Activated T-cell treated with anti-CD3 and anti-CD28 coated beads for 4 hours (primary cell): ENCODE measurements at places on chromosomes 2 and 18.

GRCh38 chr2:120817956-120818325, 82.3 kb downstream of the GLI2 start:
- DNase-seq: no peak

DNA sequence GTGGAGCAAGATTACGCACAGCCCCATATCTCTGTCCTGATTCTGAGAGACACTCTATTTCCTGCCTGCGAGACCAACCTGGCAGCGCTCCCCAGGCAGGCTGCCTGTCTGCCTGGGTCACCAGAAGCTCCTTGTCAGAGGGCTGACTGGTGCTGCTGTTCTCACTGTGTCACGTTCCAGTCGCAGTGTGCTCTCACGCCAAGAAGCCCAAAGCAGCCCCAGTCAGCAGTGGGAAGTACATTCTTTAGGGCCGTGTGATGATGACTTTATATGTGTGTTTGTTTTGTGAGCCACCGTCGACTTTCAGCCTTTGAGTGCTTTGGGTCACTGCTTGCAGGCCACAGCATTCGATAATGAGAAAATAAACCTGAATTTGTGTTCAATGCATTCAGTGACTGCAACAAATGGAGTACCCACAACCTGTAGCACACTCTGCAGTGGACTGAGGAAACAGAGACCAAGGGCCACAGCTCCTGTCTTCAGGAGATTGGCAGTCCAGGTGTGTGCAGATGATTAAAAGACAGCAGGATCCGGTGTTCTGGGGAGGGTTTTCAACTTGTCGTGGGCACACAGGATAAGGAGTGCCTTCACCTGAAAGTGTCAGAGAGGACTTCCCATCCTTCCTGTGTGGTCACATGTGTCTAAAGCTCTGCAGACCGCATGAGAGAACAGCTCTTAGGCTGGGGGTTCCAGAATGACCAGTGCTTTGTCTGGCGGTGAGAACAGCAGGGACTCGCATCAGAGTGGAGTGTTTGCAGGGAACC, 4.8 kb downstream of the TNFRSF11A start:
- DNase-seq: no peak

- no peak for DNase-seq
Measured at GRCh38 chr2:169116993-169117392, 47.6 kb downstream of the DHRS9 start.

DNA sequence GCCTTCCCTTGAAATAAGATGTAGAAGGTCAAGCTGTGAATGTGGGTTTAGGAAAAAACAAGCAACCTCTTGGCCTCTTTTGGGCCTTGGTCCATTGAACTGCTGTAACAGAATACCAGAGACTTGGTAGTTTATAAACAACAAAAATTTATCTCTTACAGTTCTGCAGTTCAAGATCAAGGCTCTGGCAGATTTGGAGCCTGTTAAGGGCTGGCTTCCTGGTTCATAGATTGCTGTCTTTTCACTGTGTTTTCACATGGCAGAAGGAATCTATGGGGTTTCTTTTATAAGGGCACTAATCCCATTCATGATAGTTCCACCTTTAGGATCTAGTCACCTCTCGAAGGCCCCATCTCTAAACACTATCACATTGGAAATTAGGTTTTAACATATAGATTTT, 20.2 kb upstream of the STK17B start:
- no peak for DNase-seq

DNA sequence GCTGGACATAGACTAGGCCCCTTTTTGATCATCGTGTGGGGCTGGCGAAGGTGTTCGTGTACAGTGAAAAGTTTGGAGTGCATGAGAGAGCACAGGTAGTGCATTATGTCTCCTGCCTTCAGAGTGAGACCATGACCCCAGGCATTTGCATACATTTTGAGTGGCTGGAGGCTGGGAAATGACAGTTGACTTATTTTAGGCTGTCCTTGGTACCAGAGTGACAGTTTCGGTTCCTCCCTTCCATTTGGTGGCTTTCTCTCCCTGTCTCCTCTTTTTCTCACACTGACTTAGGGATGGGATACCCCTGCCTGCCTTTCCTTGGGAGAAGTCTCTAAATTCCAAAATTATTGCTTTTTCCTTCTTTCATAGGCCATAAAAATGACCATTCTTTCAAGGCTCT, 20.1 kb downstream of the SERPINB12 start:
- no peak for DNase-seq

DNA sequence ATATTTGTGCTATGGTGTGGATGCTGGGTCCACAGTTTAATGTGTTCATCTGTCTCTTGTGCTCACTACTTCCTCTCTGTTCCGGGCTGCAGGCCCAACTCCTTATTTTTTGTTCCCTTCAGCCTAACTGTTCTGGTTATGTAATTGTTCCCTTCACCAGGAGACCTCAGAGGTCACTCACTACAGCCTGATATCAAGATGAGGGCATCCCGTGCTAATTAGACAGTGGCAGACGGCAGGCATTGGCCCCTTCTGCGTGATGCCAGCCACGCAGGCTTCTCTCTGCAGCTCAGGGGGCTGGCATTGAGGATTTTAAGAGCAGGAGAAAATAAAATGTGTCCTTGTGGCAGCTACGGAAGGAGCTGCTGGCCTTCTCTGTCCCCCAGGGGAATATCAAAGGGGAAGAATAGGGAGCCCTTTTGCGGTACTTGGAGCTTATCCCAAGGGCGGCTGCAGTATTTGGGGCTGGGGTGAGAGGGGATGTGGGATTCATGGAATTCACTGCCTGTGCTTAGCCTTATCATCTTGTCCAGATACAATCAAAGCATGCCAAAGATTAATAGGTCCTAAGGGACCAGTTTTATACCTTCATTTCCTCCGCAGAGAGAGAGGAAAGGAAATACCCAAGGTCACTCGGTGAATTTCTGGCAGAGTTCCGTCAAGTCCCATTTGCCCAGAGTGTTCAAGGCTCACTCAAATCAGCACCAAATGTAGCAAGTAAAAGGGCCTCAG, 53.3 kb upstream of the TRIB2 start:
- DNase-seq: no peak

DNA sequence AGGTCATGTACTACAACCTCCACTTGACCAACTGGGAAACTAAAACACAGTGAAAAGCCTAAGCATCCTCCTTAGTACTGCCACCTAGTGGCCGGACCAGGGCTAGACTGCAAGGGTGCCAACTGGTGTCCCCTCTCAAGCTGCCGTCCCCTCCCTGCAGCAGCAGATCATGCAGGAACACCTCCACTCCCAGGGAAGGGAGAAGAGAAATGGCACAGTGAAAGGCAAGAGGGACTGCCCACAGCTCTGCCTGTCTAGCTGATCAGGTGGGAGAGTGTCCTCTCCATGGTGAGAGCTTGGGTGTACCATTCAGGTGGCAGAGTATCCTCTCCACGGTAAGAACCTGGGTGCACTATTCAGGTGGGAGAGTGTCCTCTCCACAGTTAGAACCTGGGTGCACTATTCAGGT, 78.1 kb downstream of the AAK1 start:
- peak; percentile 66 for DNase-seq

DNA sequence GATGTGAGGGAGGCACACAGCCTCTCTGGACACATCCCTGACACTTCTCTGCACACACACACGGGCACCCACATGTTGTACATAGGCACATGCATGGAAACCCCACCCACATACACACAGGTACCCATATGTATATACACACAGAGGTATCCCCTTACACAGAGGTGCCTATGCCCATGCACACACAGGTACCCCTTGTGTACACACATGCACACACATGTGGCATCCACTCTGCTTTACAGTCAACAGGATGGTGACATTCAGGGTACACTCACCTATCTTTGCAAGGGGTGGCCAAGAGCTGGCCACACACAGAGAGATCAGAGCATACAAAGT, 59.5 kb downstream of the FAM168B start:
- no peak for DNase-seq

GRCh38 chr18:67215686-67216085, 300.8 kb downstream of the DSEL start:
- DNase-seq: no peak

GRCh38 chr18:28657961-28658360, 481.0 kb upstream of the CDH2 start:
- DNase-seq: no peak

GRCh38 chr2:197286805-197287595, 23.6 kb downstream of the ANKRD44 start:
- no peak for DNase-seq

DNA sequence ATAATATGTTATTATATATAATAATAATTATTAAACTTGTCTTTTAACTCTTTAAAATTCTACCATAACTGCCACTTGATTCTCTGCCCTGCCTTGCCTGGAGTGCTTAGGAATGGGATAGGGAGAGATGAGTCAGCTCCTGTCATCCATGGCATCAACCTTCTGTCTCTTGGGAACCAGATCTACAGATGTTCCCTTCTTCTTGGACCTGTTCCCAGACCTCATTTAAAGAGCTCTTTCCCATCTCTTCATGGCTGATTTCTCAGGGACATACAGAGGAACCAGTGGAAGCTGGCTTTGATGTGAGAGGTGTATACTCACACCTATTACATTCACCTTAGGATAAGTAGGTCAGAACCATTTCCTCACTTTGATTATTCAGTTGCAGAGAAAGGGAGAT, 155.3 kb upstream of the MYO3B start:
- DNase-seq: no peak

- no peak for DNase-seq
Measured at GRCh38 chr2:124283096-124283495, 258.0 kb downstream of the CNTNAP5 start.

DNA sequence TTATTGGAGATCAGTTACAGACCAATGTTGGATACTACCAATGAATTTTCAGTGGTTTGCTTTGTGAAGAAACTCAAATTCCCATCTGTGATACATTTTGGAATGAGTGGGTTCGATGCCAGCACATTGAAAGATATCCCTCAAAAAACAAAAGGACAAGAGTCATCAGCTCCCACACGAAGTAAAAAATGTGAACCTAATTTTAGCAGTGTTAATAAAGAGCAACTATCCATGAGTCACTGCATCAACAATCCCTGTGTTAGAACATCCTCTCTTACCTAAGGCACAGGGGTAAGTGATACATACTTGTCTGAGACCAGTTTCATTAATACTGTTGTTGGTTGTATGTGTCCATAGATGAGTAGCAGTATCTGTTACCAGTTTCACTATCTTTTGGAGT, 551.8 kb upstream of the SOX11 start:
- no peak for DNase-seq

DNA sequence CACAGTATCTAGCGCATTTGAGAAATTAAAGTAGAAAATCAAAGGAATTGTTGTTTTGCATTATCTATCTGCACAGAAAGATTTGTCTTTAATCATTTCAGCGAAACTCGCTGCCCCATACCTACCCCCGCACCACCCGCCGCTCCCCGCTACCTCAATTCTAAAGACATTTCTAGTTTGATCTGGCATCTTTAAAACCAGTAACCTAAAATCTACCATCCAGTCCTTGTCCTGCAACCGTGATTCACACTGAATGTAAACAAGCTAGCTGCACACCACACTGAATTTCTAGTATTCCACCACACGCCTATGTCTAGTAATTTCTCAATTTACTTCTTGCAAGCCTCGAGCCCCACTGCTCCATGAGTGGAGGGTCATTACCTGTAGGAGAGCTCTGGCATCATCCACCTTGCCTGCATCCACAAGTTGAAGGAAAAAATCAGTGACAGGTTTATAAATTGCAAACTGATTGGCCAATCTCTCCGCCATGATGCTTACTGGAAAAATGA, 60.1 kb downstream of the ABCG8 start:
- DNase-seq: no peak

DNA sequence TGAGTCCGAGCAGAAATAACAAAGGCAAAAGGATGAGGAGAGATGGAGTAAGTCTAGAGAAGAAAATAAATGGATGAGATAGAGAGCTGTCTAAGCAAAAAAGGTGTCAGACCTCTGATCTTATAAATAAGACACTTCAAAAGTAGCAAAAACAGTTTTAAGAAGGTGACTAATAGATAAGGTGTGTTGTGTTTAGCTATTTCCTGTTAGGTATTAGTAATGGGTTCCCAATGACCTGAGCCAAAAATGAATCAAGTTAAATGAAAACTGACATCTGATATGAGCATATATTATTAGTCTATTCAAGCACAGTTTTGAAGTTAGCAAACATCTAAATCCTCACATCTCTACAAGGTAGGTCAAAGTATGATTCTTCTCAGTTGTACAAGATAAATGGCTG, 10.6 kb downstream of the SUPT7L start:
- no peak for DNase-seq

GRCh38 chr2:221943076-221943810, 355.6 kb downstream of the PAX3 start:
- DNase-seq: no peak

DNA sequence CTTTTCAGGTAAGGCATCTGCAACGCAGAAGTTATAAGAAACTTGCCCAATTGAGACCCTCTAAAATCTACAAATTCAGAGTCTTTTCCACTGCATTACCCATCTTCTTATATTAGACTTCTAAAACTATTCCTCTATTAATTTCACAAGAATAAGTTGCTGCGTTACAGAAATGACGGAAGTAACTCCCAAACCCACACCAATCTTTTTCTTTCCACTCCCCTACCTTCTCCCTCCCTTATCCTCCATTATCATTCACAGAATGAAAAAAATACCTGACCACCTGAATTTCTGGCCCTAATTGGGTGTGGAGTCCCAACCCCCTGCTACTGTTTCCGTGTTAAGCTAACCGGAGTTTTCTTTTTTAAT, 689 bp downstream of the RPRD1A start:
- DNase-seq: no peak

GRCh38 chr2:35522450-35522849, 833.1 kb upstream of the CRIM1 start:
- no peak for DNase-seq

GRCh38 chr2:134952608-134953007, 34.0 kb downstream of the CCNT2 start:
- no peak for DNase-seq

DNA sequence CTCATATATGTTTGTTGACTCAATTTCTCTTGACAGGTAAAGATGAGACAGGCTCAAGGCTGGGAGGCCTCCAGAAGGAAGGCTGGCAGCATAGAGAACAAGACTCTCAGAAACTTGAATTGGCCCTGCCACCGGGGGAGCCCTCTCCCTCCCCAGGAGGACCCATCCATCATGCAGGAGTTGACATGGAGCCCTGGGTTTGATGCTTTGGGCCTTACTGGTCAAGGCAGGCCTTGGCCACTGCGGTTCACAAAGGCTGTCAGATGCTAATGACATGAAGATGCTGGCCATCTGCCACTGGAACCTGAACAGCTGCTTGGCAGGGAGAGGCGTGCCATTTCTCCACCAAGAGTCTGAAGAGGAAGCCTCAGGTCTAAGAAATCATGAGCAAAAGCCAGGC, 193.6 kb downstream of the MTCL1 start:
- DNase-seq: no peak

GRCh38 chr2:235679471-235679870, 185.6 kb downstream of the AGAP1 start:
- no peak for DNase-seq
